ENCODE measurements at places on chromosomes 1 and 21.

DNA sequence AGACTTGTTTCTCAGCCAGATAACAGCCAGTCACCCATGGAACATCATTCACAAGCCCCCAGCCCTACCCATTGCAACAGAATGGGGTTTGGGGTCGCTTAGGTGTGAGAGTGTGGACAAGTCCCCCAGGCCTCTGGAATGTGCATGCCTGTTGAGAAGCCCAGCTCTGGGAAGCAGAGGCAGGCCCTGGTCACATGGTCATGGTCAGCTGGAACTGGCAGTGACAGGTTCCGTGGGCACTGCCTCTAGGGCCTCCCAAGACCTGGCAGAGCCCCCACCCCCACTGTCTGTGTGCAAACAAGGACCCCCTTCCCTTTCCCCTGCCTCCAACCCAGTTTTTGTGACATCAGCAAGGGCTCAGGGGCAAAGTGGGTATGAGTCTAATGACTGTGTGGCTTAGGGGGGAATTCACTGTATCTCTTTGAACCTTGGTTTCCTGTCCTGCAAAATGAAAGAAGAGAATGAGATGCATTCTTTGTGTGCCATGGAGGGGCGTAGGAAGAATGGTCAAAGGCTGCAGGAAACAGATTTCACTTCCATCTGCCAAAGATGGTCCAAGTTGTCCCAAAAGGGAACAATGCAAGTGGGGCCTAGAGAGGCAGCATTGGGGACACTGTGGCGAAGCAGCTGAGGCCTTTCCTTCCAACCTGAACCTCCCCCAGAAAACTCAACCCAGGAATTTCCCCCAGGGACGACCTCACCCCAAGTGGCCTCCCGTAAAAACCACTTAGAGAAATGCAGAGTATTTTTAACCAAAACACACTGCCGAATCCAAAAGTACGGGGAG is 34.7 kb upstream of the SELENON start:
- DNase-seq: no peak

GRCh38 chr1:96465441-96465840 is 256.1 kb upstream of the PTBP2 start:
- DNase-seq: no peak

DNA sequence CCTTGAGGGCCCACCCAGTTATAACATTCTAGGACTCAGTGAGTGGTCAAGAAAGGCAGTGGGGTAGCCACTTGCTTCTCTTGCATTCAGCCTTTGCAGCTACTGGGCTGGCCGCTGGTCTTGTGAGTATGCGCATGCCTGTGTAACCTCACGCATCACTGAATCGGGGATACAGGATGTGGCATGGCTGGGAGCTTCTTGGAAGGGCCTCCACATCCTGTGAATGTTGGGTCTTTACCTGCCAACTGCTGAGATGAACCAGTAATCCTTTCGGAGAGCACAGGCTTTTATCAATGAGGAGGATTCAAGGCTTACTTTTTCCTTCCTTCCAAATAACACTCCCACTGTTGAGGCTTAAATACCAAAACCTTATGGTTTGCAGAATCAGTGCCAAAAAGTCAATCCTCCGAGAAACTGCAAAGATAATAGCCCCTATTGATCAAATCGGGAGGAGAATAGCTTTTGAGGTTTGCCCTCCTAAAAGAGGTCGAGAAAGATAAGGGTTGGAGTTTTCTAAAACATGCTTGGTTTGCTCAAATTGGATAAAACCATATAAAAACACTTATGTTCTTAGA is 198.9 kb upstream of the UBE2U start:
- no peak for DNase-seq

GRCh38 chr1:228289239-228289849 is 81.5 kb downstream of the OBSCN start:
- DNase-seq: no peak

DNA sequence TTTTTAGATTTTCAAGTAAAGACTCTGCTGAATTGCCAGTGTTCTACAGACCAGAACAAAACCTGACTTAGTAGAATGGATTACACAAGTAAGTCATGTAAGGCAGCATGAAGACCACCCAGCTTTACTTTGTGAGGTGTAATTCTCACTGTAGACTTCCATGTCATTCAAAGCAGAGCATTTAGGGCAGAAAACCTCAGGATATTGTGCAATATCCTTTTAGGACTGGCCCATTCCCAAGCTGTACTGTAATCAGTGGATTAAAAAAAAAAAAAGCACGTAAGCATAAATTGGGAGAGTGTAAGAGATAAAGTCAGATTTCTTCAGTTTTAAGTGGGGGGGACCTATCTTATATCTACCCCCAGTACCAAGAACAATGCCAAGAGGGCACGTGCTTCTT is 380.5 kb upstream of the PRMT6 start:
- no peak for DNase-seq

DNA sequence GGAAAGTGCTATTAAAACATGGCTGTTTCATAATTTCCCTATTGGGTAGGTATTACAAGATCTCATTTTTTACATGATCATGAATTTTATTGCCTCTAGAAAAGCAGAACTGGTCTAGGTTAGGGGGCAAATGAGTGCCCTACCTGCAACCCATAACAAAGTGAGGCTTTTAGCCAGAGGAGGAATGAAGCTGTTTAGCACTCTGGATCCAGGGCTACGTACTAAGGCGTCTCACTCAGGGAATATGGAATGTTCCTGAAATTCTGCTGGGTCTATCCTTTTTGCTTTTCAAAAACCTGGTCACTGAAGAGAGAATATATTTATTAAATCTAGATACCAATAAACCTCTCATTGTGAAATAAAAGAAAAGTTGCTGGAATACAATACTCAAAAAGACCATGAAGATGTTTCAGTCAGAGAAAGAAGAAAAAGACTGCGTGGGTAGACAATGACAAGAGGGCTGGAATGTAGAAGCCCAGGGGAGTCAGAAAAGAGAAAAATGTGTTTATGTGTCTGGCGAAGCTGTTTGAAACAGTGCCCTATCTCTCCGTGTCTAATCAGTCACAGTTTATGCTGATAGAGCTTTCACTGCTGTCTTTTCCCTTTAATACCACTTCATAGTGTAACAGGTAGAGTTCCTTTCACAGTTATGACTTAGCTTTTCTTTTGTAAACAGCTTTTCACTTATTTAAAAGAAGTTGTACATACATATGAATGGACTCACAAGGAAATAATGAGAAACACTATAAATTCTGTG is 25.0 kb upstream of the SYDE2 start:
- no peak for DNase-seq

DNA sequence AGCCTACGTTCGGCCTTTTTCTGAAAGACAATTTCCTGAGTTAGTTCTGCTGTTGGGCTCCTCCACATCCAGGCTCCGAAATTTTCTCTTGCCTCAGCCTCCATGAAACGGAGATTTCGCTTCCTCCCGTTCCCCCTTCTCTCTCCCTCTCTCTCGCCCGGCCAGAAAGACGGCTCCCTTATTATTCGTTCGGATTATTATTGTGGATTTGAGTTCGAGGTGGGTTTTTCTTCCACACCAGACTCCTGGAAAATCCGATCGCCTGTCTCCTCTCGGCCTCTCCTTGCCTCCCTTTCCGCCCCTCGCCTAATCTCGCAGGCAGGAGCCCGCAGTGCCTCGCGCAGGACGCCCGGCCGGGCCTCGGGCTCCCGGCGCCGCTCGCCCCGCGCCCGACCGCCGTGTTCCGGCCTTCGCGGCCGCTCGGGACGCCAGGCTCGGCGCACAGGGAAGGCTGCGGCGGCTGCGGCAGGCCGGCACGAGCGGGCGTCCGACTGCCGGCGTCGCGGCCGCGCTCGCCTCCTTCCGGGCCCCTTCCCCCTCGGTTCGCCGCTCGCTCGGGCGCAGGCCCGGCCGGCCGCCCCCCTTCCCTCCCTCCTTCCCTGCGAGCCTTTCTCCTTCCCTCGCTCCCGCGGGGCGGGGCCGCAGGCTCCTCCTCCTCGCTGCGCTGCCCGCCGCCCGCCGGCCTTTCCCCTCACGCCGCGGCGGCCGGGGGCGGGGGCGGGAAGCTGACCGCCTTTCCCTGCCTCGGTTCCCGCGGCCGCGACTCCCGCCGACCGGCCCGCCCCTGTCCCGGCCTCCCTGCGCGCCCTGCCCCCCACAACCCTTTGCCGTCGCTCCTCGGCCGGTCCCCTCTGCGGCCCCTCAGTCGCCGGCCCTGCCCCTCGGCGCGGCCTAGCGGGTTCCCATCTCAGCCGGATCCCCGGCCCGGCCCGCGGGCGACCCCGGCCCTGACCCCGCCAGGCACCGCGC is at the start of gene ARHGEF11:
Gene ARHGEF11, minus strand, starts transcription at position 493 of the 969 bp plus-strand sequence. CDS start 1,412 bp downstream, outside the sequence.
- peak; percentile 44 for DNase-seq

- DNase-seq: no peak
Measured at GRCh38 chr1:63908016-63908415, 134.2 kb downstream of the ROR1 start.

DNA sequence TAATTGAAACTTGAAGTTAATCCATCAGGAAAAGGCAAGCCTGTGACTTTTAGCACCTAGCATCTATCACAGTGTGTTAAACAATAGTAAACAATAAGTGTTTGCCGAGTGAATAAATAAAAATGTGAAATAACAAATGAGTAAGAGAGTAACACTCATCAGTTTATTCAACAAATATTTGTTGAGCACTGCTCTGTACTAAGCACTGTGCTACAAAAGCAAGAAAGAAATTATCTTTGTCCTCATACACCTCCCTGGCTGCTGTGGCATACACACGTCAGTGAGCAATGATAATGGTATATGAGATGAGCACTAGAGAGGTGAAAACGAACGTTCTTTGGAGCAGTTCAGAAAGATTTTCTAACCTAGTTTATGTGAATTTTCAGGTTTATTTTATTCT is 295.0 kb upstream of the LRRC7 start:
- no peak for DNase-seq

DNA sequence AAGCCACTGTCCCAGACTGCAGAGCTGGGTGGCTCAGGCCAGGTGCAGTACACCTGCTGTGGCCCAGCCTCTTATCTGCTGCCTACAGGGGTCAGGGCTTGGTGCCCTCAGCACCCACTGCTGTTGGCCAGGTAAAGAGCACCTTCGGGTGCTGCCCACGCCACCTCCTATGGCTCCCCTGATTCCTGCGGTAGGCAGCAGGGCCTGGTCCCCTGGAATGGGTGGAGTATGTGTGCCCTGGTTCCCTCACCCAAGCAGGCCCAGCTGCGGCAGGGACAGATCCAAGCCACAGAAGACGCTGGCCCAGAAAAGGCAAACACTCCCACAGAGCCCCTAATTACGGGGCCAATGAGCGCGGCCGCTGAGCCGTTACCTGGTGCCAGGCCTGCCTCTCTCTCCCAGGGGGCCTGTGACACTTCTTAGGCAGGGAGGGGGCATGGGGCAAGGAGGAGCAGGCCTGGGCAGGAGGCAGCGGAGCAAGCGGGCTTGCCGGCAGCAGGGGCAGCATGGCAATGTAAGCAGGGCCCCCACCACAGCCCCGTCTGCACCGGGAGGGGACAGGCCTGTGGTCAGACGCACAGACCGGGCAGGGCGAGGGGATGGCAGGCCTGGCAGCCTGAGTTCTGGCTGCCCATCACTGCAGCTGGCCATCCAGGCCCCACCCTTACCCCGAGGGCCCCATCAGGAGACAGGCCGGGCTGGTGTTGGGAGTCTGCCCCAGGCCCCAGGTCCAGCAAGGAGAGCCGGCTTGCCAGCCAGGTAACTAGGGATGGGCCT is 19.0 kb downstream of the ESPN start:
- no peak for DNase-seq

DNA sequence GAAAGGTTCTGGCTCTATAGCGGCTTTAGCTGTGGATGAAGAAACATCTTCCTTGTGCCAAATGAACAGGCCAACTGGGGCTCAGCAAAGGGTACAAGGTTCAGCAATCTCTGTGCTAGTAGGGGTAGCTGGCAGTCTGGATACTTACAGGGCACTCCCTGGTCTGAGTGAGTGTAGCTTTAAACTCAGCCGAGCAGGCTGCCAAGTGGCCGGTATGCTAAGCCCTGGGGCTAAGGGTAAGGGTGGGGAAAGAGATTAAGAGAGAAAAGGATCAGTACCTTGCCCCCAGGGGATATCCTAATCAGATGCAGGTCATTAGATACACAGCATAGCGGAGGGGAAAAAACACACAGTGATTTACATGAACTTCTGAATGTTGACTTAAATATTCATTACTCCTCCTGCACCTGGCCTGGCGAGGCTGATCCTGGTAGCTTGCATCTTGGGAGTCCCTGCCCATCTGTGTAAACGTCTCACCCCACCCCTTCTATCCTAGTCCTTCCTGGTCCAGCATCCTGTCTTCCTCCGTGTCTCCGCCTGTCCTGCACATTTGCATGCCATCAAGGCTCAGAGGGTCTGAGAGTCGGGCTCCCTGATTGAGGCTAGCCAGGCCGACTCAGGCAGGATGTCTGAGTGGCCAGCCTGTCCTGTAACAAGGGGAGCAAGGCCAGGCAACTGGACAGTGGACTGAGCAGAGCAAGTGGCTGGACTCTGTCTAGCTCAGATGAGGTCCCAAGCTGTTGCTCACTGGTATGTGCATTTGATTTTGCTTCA is 39.5 kb upstream of the CNTN2 start:
- no peak for DNase-seq

DNA sequence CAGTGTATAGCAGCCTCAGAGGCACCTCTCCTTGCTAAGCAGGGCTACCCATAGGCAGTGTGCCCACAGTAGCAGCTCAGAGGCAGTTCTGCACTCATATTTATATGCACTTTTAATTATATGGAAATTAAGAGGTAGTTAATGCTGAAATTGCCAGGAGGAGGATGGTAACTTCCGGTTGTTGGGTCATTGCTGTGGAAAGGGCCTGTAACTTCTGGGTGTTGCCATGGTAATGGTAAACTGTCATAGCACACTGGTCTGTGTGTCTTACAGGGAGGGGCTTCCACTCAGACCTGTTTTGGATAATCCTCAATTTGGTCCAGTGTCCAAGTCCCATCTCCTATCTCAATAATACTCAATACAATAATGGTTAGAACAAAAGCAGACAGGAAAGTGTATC is 7.6 kb downstream of the CFH start:
- no peak for DNase-seq

- DNase-seq: no peak
Measured at GRCh38 chr1:226680653-226681052, 58.4 kb downstream of the ITPKB start.

DNA sequence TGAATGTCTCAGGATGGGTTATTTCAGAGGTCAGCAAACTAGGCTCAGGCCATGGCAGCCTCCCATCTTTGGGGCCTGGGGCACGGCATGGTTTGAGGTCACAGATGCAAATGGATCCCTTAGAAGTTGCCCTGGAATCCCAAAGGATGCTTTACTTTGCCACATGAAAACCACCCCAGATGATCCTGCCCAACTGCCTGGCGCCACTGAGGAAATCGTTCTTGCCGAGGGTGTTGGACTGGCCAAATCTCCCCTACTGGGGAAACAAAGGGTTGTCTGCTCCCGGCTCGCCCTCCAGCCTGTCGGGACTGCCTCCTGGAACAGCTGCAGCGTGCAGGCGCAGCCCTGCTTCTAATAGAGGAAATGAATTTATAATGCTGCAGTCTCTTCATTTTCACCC is 173.0 kb upstream of the LMO4 start:
- no peak for DNase-seq

- DNase-seq: no peak
Measured at GRCh38 chr1:157004806-157005205, 40.7 kb downstream of the ARHGEF11 start.

DNA sequence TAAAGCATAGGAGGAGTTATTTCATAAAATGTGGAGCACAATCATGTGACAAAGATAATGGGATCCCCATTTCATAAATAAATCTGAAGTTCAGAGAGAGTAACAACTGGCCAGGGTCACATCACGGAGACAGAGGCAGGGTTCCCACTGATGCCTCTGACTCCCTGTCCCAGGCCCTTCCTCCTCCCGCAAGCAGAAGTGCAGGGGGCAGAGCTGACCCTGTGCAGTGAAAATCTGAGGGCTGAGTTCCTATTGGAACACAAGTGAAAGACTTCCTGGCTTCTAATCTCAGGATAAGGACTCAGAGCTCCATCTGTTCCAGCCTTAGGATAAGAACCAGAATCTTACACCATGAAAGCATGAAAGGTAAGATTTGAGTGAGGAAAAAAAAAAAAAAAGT is 22.0 kb downstream of the SELL start:
- no peak for DNase-seq
